ENCODE measurements at places on chromosomes 4 and X.

GRCh38 chr4:107648178-107648991, 71.6 kb downstream of the PAPSS1 start:
- no peak for DNase-seq

DNA sequence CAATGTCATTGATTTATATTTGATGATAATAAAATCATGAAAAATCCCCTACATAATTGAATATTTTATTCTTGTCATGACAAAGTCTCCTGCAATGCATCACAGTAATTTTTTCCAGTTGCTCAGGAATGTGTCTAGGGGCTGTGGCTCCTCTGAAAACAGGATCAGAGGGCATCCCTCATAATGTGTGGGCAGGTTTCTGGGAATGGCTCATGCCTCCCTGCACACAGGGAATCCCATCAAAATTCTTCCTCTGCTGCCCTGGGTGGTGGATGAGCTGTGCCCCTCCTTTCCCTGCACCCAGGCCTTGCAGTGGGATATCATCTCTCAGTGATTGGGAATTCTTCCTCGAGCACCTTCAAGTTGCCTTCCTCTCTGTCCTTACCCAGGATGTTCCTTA, 20.4 kb upstream of the PUDP start:
- DNase-seq, result no peak

DNA sequence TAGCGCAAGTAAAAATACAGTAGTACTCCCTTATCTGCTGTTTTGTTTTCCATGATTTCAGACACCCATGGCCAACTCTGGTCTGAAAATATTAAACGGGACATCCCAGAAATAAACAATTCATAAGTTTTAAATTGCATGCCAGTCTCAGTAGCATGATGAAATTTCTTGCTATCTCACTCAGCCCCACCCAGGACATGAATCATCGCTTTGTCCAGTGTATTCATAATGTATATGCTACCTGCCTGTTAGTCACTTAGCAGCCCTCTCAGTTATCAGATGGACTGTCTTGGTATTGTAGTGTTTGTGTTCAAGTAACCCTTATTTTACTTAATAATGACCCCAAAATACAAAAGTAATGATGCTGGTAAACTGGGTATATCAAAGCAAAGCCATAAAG, 158.2 kb upstream of the DDIT4L start:
- no peak for DNase-seq

GRCh38 chrX:53224860-53225797, at the start of gene KDM5C:
Gene KDM5C, minus strand, starts transcription at chrX:53225207. Its CDS starts 318 bp downstream, at chrX:53224889.
- peak; percentile 82 for DNase-seq

- no peak for DNase-seq
Observed at GRCh38 chrX:65750674-65751469, 83.4 kb downstream of the MSN start.

- DNase-seq, result no peak
Observed at GRCh38 chr4:108047199-108047598, 57.5 kb downstream of the HADH start.

DNA sequence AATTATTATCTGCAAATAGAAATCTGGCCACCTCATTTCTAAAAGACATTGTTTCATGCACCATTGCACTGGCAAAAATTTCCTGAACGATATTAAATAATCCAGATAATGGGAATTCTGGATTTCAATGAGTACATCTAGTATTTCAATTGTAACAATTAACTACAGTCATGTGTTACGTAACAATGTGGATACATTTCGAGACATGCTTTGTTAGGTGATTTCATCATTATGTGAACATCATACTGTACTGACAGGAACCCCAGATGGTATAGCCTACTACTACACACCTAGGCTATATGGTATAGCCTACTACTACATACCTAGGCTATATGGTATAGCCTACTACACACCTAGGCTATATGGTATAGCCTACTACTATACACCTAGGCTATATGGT, 14.8 kb downstream of the LAMTOR3 start:
- DNase-seq, result no peak

DNA sequence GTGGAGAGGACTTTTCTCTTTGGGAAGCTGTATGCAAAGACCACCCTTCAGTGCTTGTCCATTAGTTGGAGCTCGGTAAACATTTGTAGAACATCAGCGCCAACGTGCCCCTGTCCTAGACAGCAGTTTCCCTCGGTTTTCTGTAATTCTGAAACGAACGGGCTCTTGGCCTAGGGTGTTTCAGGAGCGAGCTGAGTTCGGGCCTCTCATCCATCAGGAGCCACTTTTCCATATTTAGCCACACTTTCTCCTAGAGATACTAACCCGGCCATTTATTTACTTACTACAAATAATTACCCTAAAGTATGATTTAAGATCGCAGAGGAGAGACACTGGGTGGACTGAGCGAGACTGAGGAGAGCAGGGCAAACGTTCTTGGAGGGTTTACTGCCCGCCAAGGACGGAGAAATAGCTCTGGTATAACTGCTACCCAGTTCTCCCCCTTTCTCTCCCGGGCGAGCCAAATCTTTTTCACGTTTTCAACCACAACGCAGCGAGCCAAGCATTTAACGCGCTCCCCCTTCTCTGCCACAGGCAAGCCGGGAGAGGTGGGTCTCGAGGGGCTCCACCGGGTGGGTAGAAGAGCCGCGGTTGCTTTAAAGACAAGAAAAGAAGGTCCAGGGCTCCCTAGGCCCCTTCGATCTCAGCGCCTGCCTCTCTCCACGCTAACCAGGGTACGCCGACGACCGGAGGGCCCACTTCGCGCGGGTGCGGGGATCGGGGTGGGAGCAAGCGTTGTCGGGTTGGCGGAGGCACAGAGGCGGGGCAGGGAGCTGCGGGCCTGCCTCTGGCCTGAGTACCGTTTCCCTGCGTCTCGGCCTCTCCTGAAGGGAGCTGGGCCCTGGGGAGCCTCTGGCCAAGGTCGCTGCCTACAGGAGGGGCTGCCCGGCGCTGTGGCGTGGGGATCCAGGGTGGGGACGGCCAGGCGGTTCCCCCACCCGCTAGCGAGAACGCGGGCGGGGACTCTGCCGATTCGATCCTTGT, 10.8 kb upstream of the PITX2 start:
- no peak for DNase-seq

- DNase-seq, result no peak
Observed at GRCh38 chr4:94436512-94436911, 15.2 kb upstream of the PDLIM5 start.

DNA sequence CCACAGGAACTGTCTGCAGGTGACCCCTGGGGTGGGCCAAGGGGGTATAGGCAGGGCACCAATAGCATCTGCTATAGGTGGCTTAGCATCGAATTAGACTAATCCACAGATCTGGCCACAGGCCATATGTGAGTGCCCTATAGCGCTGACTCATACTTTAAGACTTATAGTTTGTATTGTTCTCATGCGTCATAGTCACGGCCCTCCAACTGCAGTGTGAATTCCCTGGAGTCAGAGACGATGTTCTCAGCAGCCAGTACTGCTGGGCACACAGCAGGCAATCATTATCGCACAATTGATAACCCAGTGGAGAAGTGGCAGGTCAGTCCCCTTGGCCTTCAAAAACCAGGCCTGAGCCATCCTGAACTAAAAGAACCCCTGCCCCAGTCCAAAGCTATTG, 58.1 kb downstream of the ADGRG2 start:
- DNase-seq, result no peak

DNA sequence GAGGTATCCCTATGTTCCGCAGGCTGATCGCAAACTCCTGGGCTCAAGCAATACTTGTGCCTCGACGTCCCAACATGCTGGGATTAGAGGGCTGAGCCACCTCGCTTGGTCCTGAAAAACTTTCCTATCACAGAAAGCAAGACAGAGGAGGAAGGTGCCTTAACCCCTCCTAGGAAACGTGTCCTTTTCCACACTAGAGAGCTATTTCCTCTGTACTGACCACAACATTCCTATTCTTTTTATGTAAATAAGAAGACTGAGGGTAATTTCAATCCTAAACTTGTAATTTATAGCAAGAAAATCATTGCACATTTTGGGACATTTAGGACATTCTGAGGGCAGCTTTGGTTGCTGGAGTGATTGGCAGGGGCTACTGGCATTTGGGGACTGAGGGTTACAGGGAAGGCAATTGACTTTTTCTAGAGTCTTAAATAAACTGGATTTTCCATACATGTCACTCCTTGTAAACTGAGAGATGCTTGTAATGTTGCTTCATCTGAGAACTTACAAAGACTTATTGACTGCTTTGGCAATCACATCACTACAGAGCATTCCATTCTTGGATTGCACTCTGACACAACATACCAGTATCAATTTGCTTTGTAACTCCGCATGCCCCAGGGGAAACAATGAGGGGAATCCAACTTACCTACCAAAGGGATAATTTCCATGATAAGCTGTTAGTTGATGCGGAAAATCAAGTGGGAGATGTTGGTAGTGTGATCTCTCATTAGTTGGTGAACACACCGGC, 15.6 kb downstream of the XAGE3 start:
- DNase-seq, result no peak

- no peak for DNase-seq
Observed at GRCh38 chr4:119783189-119783983, 154.8 kb upstream of the PDE5A start.

DNA sequence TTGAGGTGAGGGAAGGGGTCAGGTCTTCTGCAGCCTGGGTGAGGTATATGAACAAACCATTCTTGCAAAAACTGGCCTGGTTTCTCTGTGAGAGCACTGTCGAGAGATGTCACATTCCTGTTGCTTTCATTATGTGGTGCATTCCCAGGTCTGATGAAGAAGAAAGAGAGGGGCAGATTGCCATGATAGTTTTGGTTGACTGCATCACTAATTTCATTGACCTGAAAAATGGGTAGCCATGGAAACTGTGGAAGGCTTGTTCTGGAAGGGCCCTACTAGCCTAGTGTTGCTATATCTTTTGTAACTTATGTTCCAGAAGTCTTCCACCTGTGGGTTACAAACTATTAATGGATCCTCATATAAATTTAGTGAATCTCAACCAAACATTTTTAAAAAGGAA, 32.9 kb upstream of the CYBB start:
- DNase-seq, result no peak

DNA sequence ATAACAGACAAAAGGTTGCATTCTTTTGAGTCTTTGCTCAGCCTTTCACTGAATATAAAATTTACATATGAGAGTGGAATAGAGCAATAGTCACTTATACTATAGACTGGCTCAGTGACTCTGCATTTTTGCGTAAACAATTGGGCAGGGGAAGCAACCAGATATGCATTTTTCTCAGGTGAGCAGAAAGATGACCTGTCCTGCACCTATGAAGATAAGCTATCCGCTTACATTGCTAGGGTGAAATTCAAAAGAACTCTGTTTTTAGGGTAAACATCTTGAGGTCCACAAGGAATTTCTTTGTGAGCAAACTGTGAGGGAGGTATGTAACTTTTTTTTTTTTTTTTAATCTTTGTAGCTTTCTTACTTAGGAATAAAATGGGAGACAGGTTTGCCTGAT, 602.4 kb upstream of the PRKX start:
- no peak for DNase-seq

DNA sequence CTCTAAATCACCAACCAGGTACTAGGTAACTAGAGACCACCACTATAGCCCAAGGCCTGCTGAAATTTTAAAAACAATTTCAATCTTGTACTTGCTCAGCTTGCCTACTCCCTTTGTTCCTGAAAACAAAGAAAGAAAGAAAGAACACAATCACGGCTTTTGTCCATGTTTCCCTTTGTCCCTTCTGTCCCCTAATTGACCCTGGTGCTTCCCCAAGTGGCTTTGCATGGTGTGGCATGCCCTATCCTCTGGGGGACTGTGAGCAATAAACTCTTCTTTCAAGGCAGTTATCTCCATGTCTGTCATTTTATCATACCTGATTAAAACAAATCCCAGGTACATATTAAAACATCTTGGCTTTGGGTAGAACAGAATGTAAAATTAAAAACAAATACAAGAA, 94.8 kb downstream of the ARSJ start:
- DNase-seq, result no peak

- DNase-seq, result no peak
Observed at GRCh38 chr4:54016504-54016903, 47.9 kb downstream of the CHIC2 start.

GRCh38 chr4:87074121-87074488, 139.3 kb downstream of the AFF1 start:
- DNase-seq, result no peak

- no peak for DNase-seq
Observed at GRCh38 chr4:3668825-3669552, 97.2 kb upstream of the ADRA2C start.

- DNase-seq, result no peak
Observed at GRCh38 chr4:128291096-128291495, 3.5 kb upstream of the PGRMC2 start.

DNA sequence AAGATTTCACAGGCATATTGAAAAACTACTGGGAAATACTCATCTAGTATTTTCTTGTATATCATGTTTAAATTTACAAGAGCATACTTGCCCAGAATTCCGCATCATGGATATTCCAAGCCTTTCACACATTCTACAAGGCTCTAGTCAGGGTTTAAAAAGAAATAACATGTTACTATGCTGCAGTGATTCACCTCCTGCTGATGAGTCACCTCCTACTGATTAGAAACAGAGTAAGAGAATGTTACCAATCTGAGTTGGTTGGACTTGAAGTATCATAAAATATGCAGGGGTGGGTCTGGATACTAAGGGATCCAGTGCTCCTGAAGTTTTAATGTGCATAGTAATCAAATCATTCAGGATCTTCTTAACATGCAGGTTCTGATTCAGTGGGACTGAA, 192.0 kb upstream of the ANK2 start:
- no peak for DNase-seq

DNA sequence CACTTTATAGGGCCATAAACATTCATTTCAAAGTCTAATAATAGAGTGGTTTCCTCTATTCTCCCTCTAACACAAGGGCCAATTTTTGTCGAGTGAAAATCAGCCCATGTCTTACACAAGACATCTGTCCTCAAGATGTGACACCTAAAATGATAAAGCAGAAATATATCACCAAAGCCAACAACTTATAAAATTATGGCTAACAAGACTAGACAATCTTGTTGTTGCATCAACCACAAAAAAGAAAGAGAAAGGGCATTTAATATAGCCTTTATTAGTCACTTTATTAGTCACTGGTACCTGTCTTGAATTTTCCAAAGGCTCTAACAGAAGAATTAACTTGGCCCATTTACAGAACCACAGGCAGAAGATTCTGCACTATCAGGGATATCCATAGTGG, 161.6 kb downstream of the SMIM20 start:
- DNase-seq, result no peak

DNA sequence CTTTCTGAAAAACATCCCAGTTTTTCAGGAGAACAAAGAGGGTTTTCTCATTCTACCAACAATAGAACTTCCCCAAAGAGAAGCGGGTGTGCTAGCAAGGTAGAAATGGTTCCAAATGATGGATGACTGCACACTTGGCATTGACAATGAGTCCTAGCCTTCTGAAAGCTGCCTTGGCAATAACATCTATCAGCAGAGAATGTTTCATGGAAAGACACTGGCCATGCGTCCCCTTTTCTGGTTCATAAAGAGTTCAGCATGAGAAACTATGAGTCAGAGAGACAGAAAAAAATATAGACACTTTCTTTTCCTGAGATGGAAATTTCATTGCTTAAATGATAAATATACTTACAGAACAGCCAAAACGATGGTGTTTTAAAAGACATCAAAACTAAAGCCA, 236.9 kb upstream of the PRKX start:
- no peak for DNase-seq

DNA sequence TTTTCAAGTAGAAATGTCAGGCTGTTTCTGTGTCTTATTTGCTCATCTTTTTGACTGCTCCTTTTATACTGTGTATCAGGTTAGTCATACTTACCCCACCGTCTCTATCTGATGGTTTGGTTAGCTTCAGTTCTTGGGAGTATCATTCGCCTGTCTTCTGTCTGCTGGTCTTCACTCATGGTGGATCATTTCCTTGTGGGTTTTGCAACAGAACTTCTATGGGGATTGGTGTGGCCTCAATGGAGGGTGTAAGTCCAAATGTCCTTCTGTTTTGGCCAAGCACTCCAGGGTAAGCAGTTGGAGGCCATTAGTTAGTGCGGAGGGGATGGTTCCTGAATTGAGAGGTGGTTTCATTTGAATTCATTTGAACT, 7.2 kb downstream of the ABCD1 start:
- no peak for DNase-seq

All from stimulated activated CD8-positive, alpha-beta memory T cell treated with anti-CD3 and anti-CD28 coated beads, Interleukin-7, amount 100 ng/mL, for 1 hour (primary cell).